CD8-positive, alpha-beta T cell (primary cell): ENCODE measurements at places on chromosomes 6 and 20.

GRCh38 chr6:66605011-66605410 lies 898.0 kb upstream of the EYS start:
- no peak for DNase-seq

GRCh38 chr6:130019326-130020072 lies 1.1 kb downstream of the L3MBTL3 start:
- DNase-seq, result peak; percentile 63

- DNase-seq, result no peak
Measured at GRCh38 chr6:146305951-146306350, 237.7 kb upstream of the RAB32 start.

GRCh38 chr6:21967056-21967974 lies 329.5 kb downstream of the PRL start:
- no peak for DNase-seq

DNA sequence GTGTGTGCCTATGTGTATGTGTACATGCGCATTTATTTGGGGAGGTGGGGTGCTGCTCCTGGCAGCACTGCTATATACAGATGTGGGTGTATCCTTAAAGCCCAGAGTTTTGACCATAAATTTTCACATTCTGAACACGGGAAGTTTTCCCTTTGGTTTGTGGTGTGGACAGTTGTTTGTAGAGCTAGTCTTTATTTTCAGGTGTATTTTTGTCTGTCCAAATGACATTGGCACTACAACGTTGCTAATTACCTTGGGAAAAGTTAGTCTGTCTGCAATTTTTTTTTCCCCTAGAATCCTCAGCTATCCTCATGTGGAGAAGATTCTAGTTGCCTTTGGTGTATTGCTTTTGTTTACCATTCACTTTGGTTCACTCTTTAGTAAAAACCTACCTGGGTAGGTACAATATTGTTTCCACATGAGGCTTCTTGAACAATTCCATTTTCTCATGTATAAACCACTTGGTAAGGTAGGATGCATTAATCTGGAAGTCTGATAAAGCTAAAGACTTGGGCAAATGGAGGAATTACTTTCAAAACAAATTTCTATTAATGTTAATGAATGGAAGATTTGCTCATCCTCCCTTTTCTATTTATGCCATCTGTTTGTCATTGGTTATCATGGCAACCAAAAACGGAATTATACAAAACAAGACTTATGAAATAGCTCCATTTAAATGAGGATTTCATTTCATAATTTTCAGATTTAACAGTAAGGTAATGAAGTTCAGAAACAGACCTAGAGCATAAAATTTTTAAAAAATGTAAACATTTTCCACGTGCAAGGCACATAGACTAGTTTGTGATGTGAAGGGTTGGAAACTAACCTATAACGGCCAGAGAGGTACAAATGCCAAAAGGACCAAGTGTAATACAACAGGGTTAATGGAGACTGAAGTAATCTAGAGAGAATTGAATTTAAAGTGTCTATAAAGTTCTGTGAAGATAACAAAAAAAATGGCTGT lies 3.9 kb downstream of the CCN2 start:
- no peak for DNase-seq

- DNase-seq, result no peak
Measured at GRCh38 chr6:148044261-148044751, 298.3 kb upstream of the SASH1 start.

- peak; percentile 36 for DNase-seq
Measured at GRCh38 chr20:20594171-20594530, 118.3 kb downstream of the RALGAPA2 start.

- no peak for DNase-seq
Measured at GRCh38 chr6:39599973-39600372, 125.2 kb downstream of the KIF6 start.

GRCh38 chr20:51486197-51487005 lies 56.1 kb downstream of the NFATC2 start:
- DNase-seq, result no peak

DNA sequence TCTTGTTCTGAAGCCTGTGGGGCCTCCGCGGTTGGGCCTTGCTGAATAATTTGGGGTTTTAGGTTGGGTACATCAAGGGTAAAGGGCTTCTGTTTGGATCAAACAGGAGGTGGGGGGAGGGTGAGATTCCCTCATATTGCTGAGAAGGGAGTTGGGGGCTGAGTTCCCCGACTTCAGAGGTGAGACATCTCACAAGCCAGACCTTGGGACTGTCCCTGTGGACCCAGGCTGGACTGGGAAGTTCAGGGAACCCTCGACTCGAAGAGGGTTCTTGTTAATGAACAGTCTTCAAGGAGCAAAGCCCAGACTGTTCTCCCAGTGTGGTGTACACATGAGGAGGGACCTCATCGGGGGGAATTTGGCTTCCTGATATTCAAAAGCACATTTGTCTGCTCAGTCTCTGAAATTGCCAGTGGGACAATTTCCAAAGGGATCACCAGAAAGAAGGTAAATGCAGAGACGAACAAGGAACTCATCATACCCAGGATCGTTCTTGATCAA lies 118.5 kb downstream of the SYCP2 start:
- no peak for DNase-seq

DNA sequence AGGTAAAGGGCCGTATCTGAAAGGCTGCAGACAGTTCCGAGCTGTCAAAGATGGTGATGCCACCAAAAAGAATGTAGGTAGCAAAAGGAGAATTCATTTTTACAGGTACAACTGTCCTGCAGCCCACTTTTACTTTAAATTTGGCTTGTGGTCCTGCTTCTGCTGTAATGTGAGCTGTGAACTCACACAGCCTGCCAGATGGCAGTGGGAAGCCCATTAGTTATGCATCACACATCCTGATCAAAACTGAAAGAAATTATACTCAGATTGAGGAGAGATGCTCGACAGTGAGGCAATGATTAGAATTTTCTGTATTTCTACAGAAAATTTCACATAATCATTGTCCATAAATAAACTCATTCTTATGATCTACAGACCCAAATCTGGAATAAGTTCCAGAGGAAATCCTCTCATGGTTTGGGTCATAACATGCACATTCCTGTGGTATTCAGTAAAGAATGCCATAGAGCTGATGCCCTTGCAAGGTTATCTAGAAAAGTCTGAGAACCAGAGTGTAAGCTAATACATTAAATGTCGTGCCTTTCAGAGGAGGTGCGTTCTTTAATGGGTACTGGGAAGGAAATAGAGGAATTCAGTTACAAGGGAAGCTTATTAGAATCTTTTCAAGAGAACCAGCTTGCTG lies 23.9 kb upstream of the E2F3 start:
- no peak for DNase-seq

DNA sequence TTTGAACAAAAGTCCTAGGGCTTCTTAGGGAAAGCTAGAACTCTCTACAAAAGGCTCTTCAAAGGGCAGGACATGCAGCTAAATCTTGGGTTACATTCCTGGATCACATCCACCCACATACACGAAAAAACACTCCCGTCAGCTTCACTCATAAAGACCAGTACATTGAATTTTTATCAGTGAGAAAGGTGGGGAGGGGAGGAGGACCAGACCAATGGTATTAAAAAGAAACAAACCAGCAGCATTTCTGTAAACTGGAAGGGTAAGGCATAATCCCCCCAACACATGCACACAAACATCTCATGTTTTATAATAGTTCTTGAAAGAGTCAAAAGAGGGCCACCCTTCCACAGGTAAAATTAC lies 31.6 kb downstream of the MYLK4 start:
- DNase-seq, result no peak

DNA sequence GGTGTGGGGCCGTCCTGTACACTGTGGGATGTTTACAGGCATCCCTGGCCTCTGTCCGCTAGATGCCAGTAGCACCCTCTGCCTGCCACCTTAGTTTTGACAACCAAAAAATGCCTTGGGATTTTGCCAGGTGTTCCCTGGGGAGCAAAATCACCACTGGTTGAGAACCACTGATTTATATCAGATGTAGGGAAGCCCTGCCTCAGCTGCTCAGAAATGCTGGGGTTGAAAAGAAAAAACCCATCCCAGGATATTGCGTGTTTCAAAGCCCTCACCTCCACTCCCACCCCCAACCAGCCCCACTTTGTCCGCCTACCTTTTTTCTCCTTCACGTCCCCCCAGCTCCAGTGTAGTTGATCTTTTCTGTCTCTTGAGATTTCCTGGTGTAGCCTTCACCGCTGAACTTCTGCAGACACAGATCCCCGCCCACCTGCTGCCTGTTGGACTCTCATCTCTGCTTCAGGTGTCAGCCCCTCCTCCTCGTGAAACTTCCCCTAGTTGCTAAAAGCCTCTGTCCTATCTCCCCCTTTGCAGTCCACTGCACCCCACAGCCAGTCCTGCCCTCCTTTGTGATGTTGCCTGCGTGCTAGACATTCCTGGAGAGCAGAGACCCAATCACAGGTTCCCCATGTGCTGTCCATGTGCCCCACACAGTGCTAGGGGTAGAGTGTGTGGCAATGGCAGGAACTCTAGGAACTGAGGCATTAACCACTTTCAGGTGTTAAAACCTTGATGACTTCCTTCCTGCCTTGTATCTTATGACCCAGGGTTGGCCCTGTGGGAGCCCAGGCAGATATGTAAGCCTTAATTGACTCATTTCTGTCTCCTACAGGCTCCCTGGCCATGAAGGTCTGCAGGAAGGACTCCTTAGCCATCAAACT lies 98.9 kb downstream of the TBC1D7 start:
- DNase-seq, result peak; percentile 13

DNA sequence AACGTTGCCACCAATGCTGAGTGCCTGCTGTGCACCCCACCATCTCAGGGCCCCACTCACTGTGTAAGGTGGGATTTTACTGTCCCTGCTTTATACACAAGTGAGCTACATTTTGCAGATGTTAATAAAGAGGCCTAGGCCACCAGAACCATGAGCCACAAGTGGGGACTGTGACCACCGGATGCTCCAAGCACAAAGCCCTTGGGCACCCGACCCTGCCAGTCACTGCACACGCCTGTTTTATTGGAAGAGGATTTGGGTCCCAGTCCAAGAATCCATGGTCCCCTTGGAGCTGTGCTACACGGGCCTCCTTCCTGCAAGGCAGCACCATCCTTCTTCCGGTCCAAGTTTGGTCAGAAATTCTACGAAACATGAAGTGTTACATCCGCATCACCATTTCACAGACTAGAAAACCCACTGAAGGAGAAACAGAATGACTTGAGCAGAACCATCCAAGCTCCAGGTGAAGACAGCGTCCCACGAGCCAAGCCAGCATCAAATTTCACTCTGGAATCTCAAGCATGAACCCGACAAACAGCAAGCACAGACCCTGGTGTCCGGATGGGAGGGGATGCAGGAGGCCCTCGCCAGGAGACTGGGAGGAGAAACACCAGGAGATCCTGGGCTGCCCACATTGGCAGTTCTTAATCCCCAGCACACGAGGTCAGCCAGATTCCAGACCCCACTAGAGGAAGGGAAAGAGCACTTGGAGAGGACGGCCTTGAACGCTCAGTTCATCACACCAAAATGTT lies 226.9 kb downstream of the DLL1 start:
- no peak for DNase-seq

DNA sequence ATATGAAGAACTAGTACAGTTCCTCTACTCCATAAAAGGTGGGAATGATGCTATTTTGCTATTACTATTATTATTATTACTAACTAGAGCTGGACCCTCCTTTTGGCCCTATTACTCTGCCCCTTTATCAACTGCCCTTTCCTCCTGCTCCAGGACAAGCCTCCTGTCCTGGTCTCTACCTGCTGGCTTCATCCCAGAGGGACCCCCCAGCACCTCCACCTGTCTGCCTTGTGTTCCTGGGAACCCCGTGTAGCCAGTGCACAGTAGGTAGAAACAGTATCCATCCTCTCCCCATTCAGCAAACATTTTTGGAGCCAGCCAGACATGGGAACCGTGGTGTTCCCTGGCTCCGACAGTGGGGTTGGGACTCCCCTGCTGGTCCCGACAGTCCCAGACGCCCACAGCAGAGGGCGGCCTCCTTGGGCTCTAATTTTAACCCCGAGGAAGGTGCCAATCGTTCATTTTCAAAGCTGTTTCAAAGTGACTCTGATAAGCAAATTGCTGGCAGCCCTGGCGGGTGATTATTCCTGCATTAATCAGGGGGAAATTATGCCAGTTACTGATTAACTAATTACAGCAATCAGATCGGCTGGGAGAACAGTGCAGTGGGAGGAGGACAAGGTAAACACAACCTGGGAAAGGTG lies 44.2 kb upstream of the MDGA1 start:
- DNase-seq, result no peak

GRCh38 chr6:79269877-79270276 lies 35.4 kb upstream of the HMGN3 start:
- no peak for DNase-seq

DNA sequence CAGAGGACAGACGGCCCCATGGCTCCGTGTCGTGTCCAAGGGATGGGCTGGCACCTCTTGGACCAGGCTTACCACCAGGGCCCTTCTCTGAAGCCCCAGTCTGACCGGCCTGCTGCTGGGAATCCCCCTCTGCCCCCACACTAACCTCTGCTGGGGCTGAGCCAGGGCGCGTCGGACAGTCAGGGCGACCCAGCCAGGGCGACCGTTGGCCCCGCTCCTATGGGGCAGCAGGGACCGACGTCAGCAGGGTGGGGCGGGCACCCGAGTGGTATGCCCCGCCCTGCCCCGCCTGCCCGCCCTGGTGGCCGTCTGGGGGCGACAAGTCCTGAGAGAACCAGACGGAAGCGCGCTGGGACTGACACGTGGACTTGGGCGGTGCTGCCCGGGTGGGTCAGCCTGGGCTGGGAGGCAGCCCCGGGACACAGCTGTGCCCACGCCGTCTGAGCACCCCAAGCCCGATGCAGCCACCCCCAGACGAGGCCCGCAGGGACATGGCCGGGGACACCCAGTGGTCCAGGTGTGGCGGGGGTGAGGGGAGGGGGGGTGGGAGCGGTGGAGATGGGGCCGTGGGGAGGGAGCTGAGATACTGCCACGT lies at the start of gene SLC17A9:
TSS of gene SLC17A9 (plus strand) at position 337 of the 595 bp plus-strand sequence. CDS start at position 459, 122 bp downstream.
- DNase-seq, result peak; percentile 44

GRCh38 chr20:38889792-38890496 lies 36.3 kb upstream of the FAM83D start:
- DNase-seq, result no peak

- DNase-seq, result no peak
Measured at GRCh38 chr6:167700199-167700598, 126.5 kb upstream of the AFDN start.

DNA sequence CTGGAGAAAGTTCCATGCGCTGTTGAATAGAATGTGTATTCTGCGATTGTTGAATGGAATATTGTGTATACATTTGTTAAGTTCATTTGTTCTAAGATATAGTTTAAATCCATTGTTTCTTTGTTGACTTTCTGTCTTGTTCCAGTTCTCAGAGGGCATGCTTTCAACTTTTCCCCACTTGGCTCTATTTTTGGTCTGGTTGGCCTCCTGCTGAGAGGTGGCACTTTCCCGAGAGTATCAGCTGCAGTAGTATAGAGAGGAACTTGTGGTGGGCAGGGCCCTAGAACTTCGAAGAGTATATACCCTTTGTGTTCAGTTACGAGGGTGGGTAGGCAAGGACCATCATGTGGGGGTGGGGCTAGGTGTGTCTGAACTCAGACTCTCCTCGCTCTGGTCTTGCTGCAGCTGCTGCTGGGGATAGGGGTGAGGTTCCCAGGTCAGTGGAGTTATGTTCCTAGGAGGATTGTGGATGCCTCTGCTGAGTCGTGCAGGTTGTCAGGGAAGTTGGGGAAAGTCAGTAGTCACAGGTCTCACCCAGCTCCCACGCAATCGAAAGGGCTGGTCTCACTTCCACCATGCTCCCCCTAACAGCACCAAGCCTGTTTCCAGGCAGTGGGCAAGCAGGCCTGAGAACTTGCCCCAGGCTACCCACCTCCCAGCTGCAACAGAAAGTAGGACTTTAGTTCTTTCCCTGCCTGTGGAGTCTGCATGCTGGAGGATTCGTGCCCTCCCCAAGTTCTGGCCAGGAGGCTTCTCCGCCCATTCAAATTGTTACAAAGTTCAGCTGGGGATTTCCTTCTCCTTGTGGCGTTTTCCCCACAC lies 118.9 kb upstream of the SSTR4 start:
- no peak for DNase-seq
